Cerebellum (tissue), 4 donors: ENCODE measurements at places on chromosomes 3 and 15. TPM values are rescaled to one million over a fixed set of nuclear protein-coding genes. Genes with fewer than 3 reads are reported as not detected.

BTD gene
- total RNA-seq, result 19.3 TPM

ZNF717 gene
- 42.6 TPM for total RNA-seq

CCR5 gene
- not detected for total RNA-seq

GRCh38 chr15:50933341-50933740 is 24.9 kb downstream of the AP4E1 start:
- DNase-seq, result no peak

GRCh38 chr15:37818152-37818677 is 116.2 kb upstream of the TMCO5A start:
- DNase-seq, result no peak

- no peak for DNase-seq
Measured at GRCh38 chr3:166955201-166955939, 424.7 kb downstream of the ZBBX start.
